ENCODE measurements at places on chromosomes 4 and X.

- DNase-seq = no peak
Measured at GRCh38 chr4:7808181-7808580, 131.5 kb downstream of the AFAP1 start.

DNA sequence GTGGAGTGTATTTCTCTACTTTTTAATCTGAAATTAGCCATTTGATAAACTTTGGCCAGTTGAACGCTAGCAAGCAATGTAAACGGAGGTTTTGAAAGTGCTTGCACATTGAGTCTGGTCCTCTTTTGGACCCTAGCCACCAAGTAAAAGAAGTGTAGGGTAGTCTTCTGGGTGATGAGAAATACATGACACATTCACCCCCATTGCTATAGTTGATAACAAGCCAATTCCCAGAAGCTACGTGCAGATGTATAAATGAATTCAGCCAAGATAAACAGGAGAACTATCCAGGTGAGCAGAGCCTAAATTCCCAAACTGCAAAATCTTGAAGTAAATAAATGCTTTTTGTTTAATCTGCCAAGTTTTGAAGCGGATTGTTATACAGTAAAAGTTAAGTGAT, 965.4 kb upstream of the GRIA3 start:
- no peak for DNase-seq

DNA sequence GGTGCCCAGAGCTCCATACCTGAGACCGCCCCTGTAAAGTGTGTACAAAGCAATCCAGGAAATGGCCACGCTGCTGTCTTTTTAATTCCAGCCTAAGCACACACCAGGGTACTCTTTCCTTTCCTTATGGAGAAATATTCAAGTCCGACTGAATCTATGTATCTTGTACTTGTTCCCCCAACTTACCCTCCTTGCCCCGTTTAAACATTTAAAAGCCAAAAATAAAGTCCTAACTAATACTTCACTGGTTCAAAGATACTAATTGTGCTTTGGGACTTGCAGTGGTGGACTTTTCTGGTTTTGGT, 731 bp upstream of the AMMECR1 start:
- no peak for DNase-seq

DNA sequence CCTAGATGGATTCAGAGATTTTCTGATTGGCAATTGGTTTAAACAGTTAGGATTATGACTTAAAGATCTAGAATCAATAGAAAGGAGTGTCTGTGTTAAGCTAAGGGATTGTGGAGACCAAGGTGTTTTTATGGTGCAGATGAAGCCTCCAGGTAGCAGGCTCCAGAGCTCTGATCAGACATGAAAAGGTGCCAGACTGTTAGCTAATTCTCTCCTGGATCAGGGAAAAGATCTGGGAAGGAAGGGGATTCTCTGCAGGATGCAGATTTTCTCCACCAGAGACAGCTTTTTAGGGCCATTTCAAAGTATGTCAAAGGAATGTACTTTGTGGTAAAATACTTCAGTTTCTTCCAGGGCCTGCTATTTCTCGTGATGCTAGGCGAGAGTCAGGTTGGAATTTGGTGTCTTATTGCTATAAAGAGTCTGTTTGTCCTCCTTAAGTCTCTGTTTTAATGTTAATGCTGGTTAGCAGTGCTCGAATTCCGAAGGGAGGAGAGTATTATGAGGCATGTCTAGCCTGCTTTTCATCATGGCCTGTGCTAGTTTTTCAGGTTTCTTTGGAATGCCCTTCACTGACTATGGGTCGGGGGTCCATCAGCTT, 12.0 kb upstream of the GPR78 start:
- DNase-seq = no peak

DNA sequence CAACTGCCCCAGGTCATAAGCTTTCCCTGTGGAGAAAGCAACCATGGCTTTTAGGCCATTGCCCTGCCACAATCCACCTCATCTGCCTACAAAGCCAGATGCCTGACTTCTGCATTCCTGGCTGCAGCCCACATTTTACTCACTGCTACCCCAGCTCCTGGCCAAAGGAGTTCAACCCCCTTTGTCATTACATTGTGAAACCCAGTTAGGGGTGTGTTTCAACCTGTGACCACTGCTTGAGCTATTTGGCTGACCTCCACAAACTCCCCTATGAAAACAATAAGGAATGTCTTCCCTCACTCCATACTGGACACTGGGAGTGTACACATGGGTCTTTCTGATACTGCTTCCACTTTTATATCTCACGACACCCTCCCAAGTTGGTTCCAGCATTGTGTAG, 589.2 kb downstream of the SH3BGRL start:
- no peak for DNase-seq

DNA sequence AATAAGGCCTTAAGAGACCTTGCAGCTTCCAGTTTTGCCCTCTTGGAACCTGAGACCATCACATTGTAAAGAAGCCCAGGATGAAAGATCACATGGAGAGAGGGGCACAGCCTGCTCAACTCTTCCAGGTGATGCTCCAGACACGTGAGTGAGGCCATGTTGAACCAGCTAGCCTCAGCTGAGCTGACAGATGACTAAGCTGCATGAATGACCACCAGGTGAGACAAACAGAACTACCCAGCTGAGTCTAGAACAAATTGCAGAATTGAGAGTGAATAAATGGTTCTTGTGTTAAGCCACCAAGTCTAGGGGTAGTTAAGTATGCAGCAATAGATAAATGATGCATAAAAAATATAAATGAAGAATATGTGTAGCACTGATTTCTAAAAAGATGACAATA, 16.8 kb upstream of the GPR82 start:
- no peak for DNase-seq

DNA sequence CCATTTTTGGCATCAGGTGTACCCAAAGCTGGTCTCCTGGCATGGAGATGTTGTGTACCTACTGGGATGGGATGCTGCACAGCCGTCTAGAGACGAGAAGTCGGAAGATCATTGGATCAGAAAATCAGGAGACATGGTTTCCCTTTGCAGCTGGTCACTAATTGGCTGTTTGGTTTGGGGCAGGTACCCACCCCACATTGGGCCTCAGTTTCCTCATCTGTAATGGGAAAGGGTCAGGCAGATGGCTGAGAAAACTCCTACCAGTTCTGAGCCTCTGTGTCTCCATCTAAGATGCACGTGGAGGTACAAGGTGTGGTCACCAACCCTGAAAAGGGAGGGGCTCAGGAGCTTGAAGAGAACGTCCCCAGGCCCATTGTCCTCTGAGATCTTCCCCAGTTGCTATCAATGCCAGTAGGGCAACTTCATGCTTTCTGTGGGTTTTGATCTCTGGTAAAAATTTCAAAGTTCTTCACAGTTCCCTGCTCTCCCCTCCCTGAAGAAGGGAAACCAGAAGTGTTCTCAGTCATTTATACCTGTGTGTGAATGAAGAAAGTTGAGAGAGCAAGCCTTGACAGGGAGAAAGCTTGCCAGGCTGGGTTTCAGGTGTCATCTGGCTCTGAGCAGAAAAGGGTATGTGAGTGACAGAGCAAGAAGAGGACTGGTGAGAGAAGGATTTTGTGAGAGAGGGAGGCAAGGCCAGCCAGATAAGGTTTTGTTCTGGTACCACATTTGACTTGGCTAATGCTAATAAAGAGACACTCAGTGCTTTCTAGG, 15.1 kb downstream of the TSC22D3 start:
- DNase-seq = no peak

- no peak for DNase-seq
Measured at GRCh38 chrX:86137071-86137470, 11.2 kb upstream of the DACH2 start.

Data from progenitor cell of endocrine pancreas (in vitro differentiated cells).